Daoy (cell line): ENCODE measurements at places on chromosomes 1 and 21. TPM values are rescaled to one million over a fixed set of nuclear protein-coding genes. Genes with fewer than 3 reads are reported as not detected.

GRCh38 chr1:160657250-160657781, 10.5 kb upstream of the SLAMF1 start:
- no peak for DNase-seq

- peak; percentile 79 for DNase-seq
These were observed 536 bp downstream of the LGALS8 start for GRCh38 chr1:236524142-236524894.

- DNase-seq, result peak; percentile 33
These were observed at the start of gene SYT2 for GRCh38 chr1:202710070-202711045. Gene SYT2 (minus strand): TSS chr1:202710454. CDS start chr1:202605772, 104,682 bp downstream.

GRCh38 chr1:2229911-2230731, 2.0 kb downstream of the SKI start:
- DNase-seq, result peak; percentile 61

GRCh38 chr1:171881442-171881841, 40.1 kb downstream of the DNM3 start:
- peak; percentile 78 for DNase-seq

The PRAMEF4 gene
- not detected in 2 replicates for total RNA-seq
